Germinal center (tissue), 1 donor: ENCODE measurements at places on chromosomes 5 and 9.
A peak's percentile ranks its signal among the peaks of the same experiment; 100 is the strongest.

DNA sequence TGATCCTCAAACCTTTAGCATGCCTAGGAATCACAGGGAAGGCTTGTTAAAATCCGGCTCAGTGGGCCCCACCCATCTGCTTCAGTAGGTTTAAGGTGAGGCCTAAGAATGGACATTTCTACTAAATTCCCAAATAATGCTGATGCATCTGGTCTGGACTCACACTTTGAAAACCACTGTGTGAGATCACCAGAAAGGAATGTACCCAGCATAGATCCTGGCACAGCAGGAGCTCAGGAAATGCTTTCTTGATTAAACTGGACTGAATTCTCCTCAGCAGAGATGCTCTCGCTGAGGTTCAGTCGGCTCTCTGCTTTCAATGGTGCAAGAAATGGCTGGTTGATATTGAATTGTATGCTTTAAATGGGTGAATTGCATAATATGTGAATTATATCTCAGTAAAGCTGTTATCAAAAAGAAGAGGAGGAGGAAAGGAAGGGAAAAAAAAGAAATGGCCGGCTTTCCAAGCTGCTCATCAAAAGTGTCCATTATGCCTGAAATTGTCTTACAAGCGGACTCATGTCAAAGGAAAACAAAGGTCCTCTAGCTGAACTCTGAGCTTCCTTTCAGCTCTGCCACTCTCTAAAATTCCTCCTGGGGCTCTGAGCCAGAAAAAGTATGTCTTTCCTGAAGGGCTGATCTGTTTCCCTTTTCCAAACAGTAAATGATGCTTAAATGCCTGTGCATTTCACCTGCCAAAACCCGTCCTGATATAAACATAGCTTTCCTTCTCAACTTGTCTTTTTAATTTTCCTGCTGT lies 77.6 kb upstream of the SAP30L start:
- no peak for DNase-seq

GRCh38 chr5:38265546-38266179 lies 7.3 kb downstream of the EGFLAM start:
- peak; percentile 26 for DNase-seq

GRCh38 chr5:15901151-15901550 lies 278.4 kb downstream of the MARCHF11 start:
- DNase-seq: no peak

DNA sequence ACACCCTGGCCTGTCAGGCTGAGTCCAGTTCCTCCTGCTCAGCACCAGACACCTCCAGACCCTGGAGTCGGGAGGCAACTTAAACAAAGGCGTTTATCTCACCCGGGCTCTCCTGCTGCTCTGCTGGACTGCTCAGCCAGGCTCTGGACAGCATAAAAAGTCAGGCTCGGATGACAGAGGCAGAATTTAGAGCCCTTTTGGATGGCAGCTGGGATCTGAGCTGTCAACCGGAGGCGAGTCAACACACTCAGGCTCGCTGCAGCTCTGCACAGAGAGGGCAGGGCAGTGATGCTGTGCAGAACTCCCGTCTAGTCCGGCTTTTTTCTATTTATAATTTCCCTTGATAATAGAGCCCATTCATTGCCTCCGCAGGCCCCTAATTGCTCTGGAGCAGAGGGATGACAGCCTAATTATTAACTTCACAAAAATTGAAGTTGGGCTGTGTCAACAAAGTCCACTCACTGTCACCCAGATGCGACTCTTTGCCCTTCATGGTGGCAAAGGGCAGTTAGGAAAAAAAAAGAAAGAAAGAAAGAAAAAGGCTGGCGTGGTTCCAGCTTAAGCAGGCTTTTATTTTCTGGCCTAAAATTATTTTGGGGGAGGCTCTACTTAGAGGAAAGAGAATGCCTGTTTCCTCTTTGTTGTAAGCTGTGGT lies 37.6 kb downstream of the STC2 start:
- no peak for DNase-seq

- DNase-seq: no peak
These were observed 449.6 kb upstream of the CLINT1 start for GRCh38 chr5:158308429-158309025.

- no peak for DNase-seq
These were observed 70.2 kb upstream of the TLE4 start for GRCh38 chr9:79501546-79501945.
